ENCODE measurements at places on chromosomes 12 and 14. TPM values are rescaled to one million over a fixed set of nuclear protein-coding genes. Genes with fewer than 3 reads are reported as not detected.

DNA sequence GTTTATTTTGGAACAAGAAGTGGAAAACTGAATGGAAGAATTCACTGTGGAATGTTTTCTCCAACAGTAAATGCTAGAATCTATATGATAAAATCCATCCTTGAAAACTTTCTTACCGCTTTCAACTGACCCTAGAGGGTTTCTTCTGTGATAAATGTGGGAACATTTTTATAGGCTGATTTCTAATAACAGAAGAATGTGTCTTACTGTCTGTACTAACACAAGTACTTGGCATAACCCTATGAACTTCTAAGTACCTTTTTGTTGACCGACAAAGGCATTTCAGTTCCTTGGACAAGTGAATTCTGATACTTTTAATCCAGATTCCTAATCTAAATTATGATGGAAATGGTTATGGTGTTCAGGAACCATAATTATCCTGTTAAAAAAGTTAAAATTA lies 1109.7 kb upstream of the FLRT2 start:
- H3K4me1 ChIP-seq: no peaks in the 10 kb centered on the region
- H3K36me3 ChIP-seq: no peaks in the 10 kb centered on the region
- no peaks in the 10 kb centered on the region for H3K27me3 ChIP-seq
- H3K4me3 ChIP-seq: no peak overlapping the region
- DNase-seq: peak; percentile 3
- H3K27ac ChIP-seq: no peak overlapping the region

- no peak overlapping the region for H3K4me3 ChIP-seq
- H3K4me1 ChIP-seq: peaks cover 8% of the 10 kb centered on the region
- H3K27me3 ChIP-seq: 0 out of 2 replicates have a peak, but pooled peaks cover 9% of the 10 kb centered on the region
- no peak overlapping the region for H3K27ac ChIP-seq
- DNase-seq: peak; percentile 53
Measured at GRCh38 chr12:117408161-117408791, 46.9 kb upstream of the NOS1 start.

The SRGAP1 gene
- 11.0 TPM for total RNA-seq

DNA sequence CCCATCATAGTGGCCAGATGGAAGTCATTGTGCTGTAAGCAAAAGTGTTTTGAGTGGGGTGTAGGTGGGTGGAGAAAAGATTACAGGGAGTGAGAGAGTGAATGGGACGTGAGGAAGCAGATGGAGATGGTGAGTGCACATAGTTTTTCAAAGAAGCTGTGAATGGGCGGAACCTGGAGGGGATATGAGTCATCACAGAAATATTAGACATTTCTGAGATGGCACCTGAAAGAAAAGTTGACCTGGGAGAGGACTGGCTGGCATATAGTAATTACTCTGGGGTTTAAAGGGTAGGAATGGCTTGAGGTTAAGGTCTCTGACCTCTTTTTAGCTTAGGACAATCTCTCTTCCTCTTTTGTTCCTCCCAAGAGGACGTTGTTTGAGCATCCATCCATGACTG lies 50.5 kb downstream of the ANO4 start:
- H3K36me3 ChIP-seq: no peaks in the 10 kb centered on the region
- H3K4me1 ChIP-seq: peaks cover 3% of the 10 kb centered on the region

- DNase-seq: peak; percentile 50
- H3K36me3 ChIP-seq: no peaks in the 10 kb centered on the region
- peak overlapping the region; percentile 16 for H3K4me3 ChIP-seq
- H3K27me3 ChIP-seq: no peaks in the 10 kb centered on the region
- H3K27ac ChIP-seq: peak overlapping the region; percentile 78
- H3K4me1 ChIP-seq: peaks cover 39% of the 10 kb centered on the region
Measured at GRCh38 chr12:62966990-62967506, 32.1 kb upstream of the PPM1H start.

- no peaks in the 10 kb centered on the region for H3K27me3 ChIP-seq
- H3K36me3 ChIP-seq: no peaks in the 10 kb centered on the region
- peaks cover 5% of the 10 kb centered on the region for H3K4me1 ChIP-seq
Measured at GRCh38 chr12:56487448-56488040, 417 bp downstream of the GLS2 start.

The ABHD12B gene
- total RNA-seq: not detected

DNA sequence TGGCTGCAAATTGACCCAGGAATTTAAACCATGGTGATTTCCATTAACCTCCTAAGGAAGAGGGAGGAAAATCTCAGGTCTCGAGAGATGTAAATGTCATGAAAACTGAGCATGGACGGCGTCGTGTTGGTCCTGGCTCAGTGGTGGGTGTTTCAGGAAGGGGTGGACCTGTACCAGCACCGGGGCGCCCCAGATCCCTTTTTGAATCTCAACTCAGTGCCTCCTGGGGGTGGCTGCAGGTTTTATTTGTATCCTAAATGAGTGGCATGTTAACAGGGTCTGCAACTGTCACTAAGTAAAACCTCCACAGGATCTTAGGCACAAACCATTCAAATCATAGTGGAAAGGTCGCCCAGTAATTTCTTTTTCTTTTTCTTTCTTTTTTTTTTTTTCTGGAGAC lies 101.3 kb downstream of the ASCL4 start:
- no peaks in the 10 kb centered on the region for H3K36me3 ChIP-seq
- H3K4me3 ChIP-seq: no peak overlapping the region
- no peak for DNase-seq

The ESPL1 gene
- 31.6 TPM for total RNA-seq

DNA sequence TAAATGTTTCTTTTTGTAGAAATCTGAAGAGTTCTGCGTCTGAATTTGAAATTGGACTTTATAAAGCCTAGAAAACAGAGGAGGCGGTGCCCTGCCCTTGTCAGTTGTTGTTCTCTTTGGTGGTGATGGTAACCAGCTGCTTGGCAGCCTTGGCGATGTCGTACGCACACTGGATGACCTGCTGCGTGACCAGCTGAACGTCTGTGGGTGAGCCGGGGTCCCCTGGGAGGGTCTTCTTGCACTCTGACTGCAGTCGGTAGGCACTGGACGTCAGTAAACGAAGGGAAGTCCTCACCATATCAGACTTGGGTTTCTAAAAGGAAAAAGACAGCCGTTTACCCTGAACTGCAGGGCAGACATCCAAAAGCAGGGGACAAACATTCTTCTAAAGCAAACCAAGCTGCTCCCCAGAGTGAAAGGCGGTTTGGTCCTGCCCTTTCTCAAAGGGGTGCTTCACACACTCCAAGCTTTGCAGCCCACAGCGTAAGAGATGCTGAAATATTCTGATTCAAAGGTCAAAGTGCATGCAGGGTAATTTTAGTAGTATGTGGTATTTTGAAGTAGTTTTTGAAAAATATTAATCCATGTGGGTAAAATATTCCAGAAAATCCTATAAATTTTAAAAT lies 32.9 kb downstream of the TCHP start:
- H3K27me3 ChIP-seq: no peaks in the 10 kb centered on the region
- DNase-seq: no peak
- peaks cover 24% of the 10 kb centered on the region for H3K36me3 ChIP-seq

GRCh38 chr12:6257007-6257406 lies 53.5 kb upstream of the PLEKHG6 start:
- H3K36me3 ChIP-seq: no peaks in the 10 kb centered on the region
- H3K27me3 ChIP-seq: no peaks in the 10 kb centered on the region
- peak; percentile 38 for DNase-seq
- no peak overlapping the region for H3K4me3 ChIP-seq
- no peak overlapping the region for H3K27ac ChIP-seq
- H3K4me1 ChIP-seq: no peaks in the 10 kb centered on the region

The ETFBKMT gene
- total RNA-seq: 0.52 TPM

DNA sequence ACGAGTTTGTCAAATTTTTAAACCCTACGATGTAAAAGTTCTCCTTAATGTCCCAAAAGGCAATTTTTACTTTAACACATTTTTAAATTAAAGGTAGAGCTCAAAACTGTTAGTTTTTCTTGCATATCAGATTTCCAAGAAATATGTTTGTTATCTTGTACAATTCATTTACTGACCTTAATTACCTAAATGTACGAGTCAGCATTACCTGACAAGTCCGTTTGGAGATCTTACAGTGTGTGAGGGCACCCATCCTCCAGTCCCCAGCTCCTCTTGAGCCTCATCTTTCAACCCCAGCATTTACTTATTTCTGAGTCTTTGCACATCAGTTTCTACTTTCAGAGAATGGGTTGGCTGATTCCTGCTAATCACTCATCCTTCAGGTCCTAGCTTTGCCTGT lies 23.7 kb downstream of the PPM1H start:
- no peak for DNase-seq
- H3K4me1 ChIP-seq: peaks cover 3% of the 10 kb centered on the region
- H3K27me3 ChIP-seq: no peaks in the 10 kb centered on the region
- no peak overlapping the region for H3K4me3 ChIP-seq
- H3K27ac ChIP-seq: no peak overlapping the region

The KCNJ8 gene
- total RNA-seq: 1.0 TPM

DNA sequence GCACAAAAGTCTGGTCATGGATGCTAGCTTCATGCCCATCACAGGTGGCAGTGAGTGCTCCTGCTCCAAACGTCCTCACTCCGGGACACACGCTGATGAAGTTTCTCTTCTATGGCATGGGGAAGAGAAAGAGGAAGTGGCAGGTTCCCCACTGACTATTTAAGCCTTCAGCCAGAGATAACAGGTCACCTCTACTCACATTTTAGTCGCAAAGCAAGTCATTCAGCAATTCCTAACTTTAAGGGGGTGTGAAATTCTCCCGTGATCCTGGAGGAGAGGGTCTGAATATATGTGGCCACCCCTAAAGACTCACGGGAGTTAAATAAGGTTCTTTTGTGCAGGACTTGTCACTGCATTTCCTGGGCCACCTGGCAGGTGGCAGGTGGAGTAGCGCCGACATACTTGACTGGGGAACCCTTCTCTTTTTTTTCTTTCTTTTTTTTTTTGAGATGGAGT lies 18.8 kb upstream of the RCOR1 start:
- no peaks in the 10 kb centered on the region for H3K36me3 ChIP-seq
- H3K27ac ChIP-seq: no peak overlapping the region
- no peaks in the 10 kb centered on the region for H3K4me1 ChIP-seq
- H3K27me3 ChIP-seq: no peaks in the 10 kb centered on the region
- no peak overlapping the region for H3K4me3 ChIP-seq

GRCh38 chr12:26499979-26500640 lies 304.7 kb downstream of the SSPN start:
- no peak overlapping the region for H3K27ac ChIP-seq
- H3K4me3 ChIP-seq: no peak overlapping the region
- no peaks in the 10 kb centered on the region for H3K27me3 ChIP-seq
- no peaks in the 10 kb centered on the region for H3K36me3 ChIP-seq

GRCh38 chr12:85782711-85783110 lies 53.5 kb downstream of the RASSF9 start:
- no peaks in the 10 kb centered on the region for H3K36me3 ChIP-seq
- H3K27me3 ChIP-seq: no peaks in the 10 kb centered on the region
- H3K27ac ChIP-seq: no peak overlapping the region
- peaks cover 35% of the 10 kb centered on the region for H3K4me1 ChIP-seq
- no peak overlapping the region for H3K4me3 ChIP-seq

The DPF3 gene
- total RNA-seq: 30.5 TPM

DNA sequence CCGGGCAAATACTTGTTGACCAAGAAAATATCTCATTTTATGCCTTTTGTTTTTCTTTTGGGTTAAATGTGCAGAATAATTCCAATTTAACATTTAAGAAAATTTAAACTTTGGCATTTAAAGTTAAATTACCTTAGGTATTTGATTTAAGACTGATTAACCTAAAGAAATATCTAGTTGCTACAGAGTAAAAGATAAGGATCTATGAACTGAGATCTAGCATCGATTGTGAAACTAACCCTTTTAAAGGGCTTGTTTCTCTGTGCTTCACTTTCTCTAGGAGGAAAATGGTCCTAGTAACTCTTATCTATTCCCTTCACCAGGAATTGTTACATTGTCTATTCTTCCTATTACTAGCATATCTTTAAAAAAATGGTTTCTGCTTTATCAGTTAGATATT lies 2.6 kb upstream of the TTC8 start:
- H3K4me1 ChIP-seq: peaks cover 16% of the 10 kb centered on the region
- no peaks in the 10 kb centered on the region for H3K36me3 ChIP-seq
- no peak overlapping the region for H3K27ac ChIP-seq
- DNase-seq: no peak
- H3K4me3 ChIP-seq: no peak overlapping the region
- no peaks in the 10 kb centered on the region for H3K27me3 ChIP-seq

GRCh38 chr12:32588604-32589003 lies 90.5 kb upstream of the DNM1L start:
- H3K27me3 ChIP-seq: no peaks in the 10 kb centered on the region
- no peak overlapping the region for H3K27ac ChIP-seq
- DNase-seq: no peak
- H3K36me3 ChIP-seq: no peaks in the 10 kb centered on the region
- peaks cover 6% of the 10 kb centered on the region for H3K4me1 ChIP-seq

GRCh38 chr12:92363295-92364146 lies 217.9 kb upstream of the BTG1 start:
- no peaks in the 10 kb centered on the region for H3K36me3 ChIP-seq
- no peak overlapping the region for H3K27ac ChIP-seq
- H3K4me3 ChIP-seq: no peak overlapping the region
- H3K27me3 ChIP-seq: no peaks in the 10 kb centered on the region
- DNase-seq: no peak

The TMEM253 gene
- not detected for total RNA-seq

DNA sequence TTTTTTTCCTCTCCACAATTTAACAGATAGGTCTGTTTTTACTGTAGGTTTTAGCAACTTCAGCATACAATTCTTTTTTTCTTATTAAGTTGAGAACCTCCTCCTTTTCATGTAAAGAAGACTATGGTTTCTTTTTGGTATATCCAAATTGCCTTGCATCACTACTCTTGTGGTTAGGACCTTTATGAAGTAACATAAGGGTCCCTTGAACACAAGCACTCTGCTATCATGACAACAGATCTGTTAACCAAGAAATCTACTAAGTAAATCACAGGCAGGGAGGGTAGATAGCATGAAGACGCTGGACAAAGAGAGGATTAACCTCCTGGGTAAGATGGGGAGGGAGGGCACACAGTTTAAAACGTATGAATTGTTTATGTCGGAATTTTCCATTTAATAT lies 380.6 kb downstream of the CCDC91 start:
- peaks cover 45% of the 10 kb centered on the region for H3K4me1 ChIP-seq
- no peaks in the 10 kb centered on the region for H3K27me3 ChIP-seq
- no peak overlapping the region for H3K4me3 ChIP-seq

The HHIPL1 gene
- 0.84 TPM for total RNA-seq

DNA sequence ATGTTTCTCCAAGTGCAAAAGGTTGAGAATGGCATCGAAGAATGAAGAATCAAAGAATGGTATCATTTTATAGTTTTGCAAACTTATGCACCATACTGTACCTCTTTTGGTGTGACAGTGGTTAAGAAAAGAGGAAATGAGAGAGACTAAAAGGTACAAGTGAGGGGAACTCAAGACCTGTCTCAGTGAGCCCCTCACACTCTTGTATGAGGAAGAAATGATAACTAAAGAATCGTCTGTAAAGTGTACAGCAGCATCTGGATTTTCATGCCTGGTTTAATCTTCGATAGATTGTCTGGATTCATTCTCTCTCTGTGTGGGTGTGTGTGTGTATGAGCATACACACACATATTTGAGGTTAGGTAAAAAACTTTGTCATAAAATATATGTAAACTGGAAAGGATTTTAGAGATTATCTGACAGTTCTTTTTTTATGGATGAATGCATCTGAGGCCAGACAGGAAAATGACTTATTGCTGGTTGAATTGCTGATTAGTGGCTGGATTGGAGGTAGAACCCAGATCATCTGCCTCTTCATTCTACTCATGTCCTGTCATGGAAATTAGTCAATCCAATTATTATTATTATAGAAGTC lies 16.0 kb upstream of the SLC38A2 start:
- peaks cover 87% of the 10 kb centered on the region for H3K4me1 ChIP-seq
- peak overlapping the region; percentile 10 for H3K4me3 ChIP-seq
- H3K36me3 ChIP-seq: no peaks in the 10 kb centered on the region
- peak; percentile 83 for DNase-seq
- H3K27me3 ChIP-seq: no peaks in the 10 kb centered on the region

- peaks cover 22% of the 10 kb centered on the region for H3K4me1 ChIP-seq
- no peaks in the 10 kb centered on the region for H3K36me3 ChIP-seq
- peak; percentile 63 for DNase-seq
- no peak overlapping the region for H3K27ac ChIP-seq
- no peak overlapping the region for H3K4me3 ChIP-seq
- H3K27me3 ChIP-seq: no peaks in the 10 kb centered on the region
Measured at GRCh38 chr14:69002069-69002468, 23.0 kb upstream of the ACTN1 start.
